ENCODE measurements at places on chromosomes 11 and 22. TPM values are rescaled to one million over a fixed set of nuclear protein-coding genes. Genes with fewer than 3 reads are reported as not detected.

RFPL1 gene
- not detected for total RNA-seq

GRM5 gene
- 13.1 TPM for total RNA-seq

MACROD1 gene
- total RNA-seq = 22.4 TPM

OR2AT4 gene
- total RNA-seq = not detected

LINC01488 gene
- 0.38 TPM for total RNA-seq

VPS51 gene
- 643 TPM for total RNA-seq

DBX1 gene
- total RNA-seq = not detected

MN1 gene
- 40.6 TPM for total RNA-seq

PAX6 gene
- 273 TPM for total RNA-seq

SCUBE2 gene
- total RNA-seq = 13.2 TPM

ZNRF3 gene
- 12.2 TPM for total RNA-seq

LARGE1 gene
- total RNA-seq = 45.8 TPM

CD3E gene
- 0.55 TPM for total RNA-seq

RASL10A gene
- total RNA-seq = 2.9 TPM

PARVG gene
- total RNA-seq = 5.8 TPM

SLC16A8 gene
- total RNA-seq = 12.6 TPM

NLRP10 gene
- not detected for total RNA-seq

MYO7A gene
- total RNA-seq = 51.1 TPM

FAM181B gene
- 1.8 TPM for total RNA-seq

CRYBA4 gene
- 3,745 TPM for total RNA-seq

CPT1B gene
- 15.6 TPM for total RNA-seq

CHCHD10 gene
- 4.8 TPM for total RNA-seq

HTR3A gene
- total RNA-seq = 0.16 TPM

GAL gene
- total RNA-seq = not detected

PHETA2 gene
- total RNA-seq = 18.1 TPM

SC5D gene
- total RNA-seq = 53.1 TPM

OR51E1 gene
- 1.2 TPM for total RNA-seq

CREB3L1 gene
- total RNA-seq = 35.6 TPM

SAA4 gene
- total RNA-seq = not detected

YPEL4 gene
- total RNA-seq = 3.5 TPM

OR5AN1 gene
- total RNA-seq = not detected

OR52W1 gene
- total RNA-seq = not detected

MS4A8 gene
- not detected for total RNA-seq

ABTB2 gene
- total RNA-seq = 17.5 TPM

OR51B4 gene
- not detected for total RNA-seq

HBG1 gene
- 6.3 TPM for total RNA-seq

PNPLA3 gene
- total RNA-seq = 47.3 TPM

NUCB2 gene
- 102 TPM for total RNA-seq

AMOTL1 gene
- total RNA-seq = 89.6 TPM

CRYBB2 gene
- total RNA-seq = 777 TPM

KCNJ4 gene
- total RNA-seq = 0.93 TPM

GRAP2 gene
- total RNA-seq = 2.5 TPM

BET1L gene
- 33.9 TPM for total RNA-seq

PDGFD gene
- 41.2 TPM for total RNA-seq

SCO2 gene
- total RNA-seq = not detected

CNIH2 gene
- total RNA-seq = 8.2 TPM

NAV2 gene
- total RNA-seq = 23.4 TPM

TCN1 gene
- total RNA-seq = 11.8 TPM

DTX4 gene
- total RNA-seq = 56.4 TPM

BTBD18 gene
- not detected for total RNA-seq

CASP12 gene
- total RNA-seq = 0.27 TPM

OR5AR1 gene
- total RNA-seq = not detected

SYCE3 gene
- not detected for total RNA-seq

SLCO2B1 gene
- total RNA-seq = 9.3 TPM

TESMIN gene
- 2.1 TPM for total RNA-seq

KRTAP5-7 gene
- total RNA-seq = not detected

TMEM121B gene
- total RNA-seq = 7.1 TPM

All from camera-type eye (tissue), 1 donor.